ENCODE measurements at places on chromosomes 3 and 15. TPM values are rescaled to one million over a fixed set of nuclear protein-coding genes. Genes with fewer than 3 reads are reported as not detected.

Gene LRRIQ4
- total RNA-seq: 0.49 TPM

Gene CAMKV
- 189 TPM for total RNA-seq

Gene MGLL
- 35.7 TPM for total RNA-seq

Gene SOX14
- total RNA-seq: not detected

Gene STRIT1
- not detected for total RNA-seq

Gene GOLGA6L2
- not detected for total RNA-seq

Gene KCNMB2
- 9.8 TPM for total RNA-seq

Gene CISH
- total RNA-seq: 0.74 TPM

Gene HEG1
- 15.0 TPM for total RNA-seq

Gene CAMK2N2
- 3.0 TPM for total RNA-seq

Gene TTLL13
- total RNA-seq: under 0.01 TPM

Gene ITGB5
- total RNA-seq: 22.9 TPM

Gene FETUB
- total RNA-seq: not detected

Gene FGF7
- 1.2 TPM for total RNA-seq

Gene LYZL4
- total RNA-seq: not detected

Measured in temporal lobe (tissue), 4 donors.